ENCODE measurements at places on chromosomes 16 and 17.

DNA sequence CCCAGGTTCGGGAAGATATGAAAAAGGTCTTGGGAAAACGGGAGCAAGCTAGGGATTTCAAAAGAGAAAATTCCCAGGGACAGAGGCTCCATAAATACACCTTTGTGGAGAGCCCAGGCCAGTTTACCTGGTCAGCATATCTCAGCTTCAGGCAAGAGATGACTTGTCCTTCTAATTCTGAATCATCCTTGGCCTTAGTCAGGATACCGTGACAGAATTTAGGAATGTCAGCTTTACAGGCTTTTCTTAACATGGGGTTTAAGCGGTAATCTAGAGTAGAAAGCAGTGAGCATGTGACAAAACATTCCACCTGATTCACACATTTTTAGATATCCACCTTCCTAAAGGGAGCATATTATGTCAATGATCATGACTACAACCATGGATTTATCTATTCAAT lies 41.1 kb upstream of the CLEC18B start:
- no peak for DNase-seq

- no peak for DNase-seq
Observed at GRCh38 chr16:67241008-67241900, 6.0 kb downstream of the FHOD1 start.

GRCh38 chr17:36851250-36851649 lies 86.0 kb upstream of the LHX1 start:
- DNase-seq = no peak

DNA sequence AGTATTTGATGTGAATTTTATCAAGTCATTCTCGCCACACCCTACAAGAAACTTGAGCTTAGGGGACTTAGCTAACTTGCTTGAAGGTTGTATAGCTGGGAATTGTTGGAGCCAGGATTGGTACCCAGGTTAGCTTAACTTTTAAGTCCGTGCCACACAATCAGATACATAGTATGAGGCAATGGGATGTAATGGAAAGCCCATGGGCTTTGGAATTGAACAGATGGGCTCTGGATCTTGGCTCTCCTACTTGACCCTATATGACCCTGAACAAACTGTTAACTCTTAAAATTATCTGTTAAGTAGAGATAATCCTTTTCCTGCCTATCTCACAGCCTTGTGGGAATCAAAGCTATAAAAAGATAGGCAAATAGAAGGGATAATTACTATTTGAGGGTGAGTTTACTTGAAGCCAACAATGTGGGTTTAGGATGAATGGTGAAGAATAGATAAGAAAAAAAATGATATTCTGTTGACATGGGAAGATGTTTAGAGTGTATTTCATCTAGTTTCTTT lies 51.9 kb upstream of the CACNG3 start:
- DNase-seq = no peak

DNA sequence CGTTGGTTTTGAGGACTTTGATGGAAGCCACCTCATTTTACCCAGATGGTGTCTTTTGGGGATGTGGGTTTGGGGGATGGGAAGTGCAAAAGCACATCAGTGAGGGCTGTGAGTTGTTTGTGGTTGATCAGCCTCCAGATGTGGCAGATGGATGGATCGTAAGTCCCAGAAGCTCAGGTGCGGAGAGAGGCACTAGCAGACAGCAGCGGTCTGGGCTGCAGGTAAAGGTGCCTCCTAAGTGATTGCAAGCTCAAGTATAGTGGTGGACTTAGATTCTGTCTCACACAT lies 18.0 kb downstream of the HS3ST3B1 start:
- DNase-seq = peak; percentile 55

- DNase-seq = no peak
Observed at GRCh38 chr17:48192321-48192731, 84.8 kb downstream of the SNX11 start.

GRCh38 chr16:5925850-5926249 lies 828.3 kb upstream of the EEF2KMT start:
- DNase-seq = no peak

- no peak for DNase-seq
Observed at GRCh38 chr17:77304051-77304745, 163.4 kb downstream of the SEC14L1 start.

- no peak for DNase-seq
Observed at GRCh38 chr17:65567566-65567965, 6.1 kb upstream of the AXIN2 start.

DNA sequence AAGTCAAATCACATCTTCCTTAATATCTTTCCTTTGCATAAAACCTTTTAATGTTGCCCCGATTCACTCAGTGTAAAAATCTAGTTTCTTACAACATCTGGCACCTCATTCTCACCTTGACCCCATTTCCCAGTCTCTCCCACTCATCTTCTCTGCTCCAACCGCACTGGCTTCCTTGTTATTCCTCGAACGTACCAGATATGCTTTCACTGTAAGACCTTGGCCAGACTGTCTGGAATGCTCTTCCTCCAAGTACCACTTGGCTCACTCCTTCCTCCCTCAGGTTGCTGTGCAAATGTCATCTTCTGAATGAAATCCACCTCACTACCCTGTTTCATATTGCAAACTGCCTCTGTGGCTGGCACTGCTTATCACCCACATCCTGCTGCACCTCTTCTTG lies 433.6 kb downstream of the HAPSTR1 start:
- DNase-seq = no peak

DNA sequence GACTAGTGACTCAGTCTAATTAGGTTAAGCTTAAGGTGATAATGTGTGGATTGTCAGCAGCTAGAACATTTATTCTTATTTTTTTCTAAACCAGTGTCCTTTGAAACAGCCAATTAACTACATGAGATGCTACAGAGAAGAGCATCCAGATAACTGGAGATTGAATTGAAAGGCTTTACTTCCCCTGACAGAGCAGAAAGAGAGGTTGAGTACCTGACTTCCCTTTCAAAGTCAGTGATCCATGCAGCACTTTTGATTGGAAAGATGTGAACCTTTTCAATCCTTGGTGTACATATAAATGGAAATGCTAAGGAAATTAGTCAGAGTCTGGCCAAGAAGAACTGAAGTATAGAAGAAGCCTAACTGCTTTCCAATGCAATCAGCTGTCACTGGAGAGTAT lies 653.8 kb downstream of the CDH8 start:
- no peak for DNase-seq

DNA sequence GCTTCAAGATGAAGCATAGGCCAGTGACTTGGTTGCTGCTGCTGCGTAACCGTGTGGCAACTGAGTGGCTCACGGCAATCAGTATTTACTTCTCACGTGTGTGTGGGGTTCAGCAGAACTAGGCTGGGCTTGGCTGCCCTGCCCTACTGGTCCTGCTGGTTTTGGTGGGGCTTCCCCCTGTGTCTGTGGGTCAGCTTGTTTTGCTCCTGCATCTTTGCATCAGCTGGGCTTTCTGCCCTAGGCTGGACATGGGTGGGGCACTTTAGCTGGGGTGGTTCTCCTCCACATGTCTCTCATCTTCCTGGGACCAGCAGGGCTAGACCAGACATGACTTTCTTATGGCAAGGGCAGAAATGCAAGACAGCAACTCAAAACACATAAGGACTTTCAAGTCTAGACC lies 550.5 kb downstream of the MAF start:
- DNase-seq = no peak

DNA sequence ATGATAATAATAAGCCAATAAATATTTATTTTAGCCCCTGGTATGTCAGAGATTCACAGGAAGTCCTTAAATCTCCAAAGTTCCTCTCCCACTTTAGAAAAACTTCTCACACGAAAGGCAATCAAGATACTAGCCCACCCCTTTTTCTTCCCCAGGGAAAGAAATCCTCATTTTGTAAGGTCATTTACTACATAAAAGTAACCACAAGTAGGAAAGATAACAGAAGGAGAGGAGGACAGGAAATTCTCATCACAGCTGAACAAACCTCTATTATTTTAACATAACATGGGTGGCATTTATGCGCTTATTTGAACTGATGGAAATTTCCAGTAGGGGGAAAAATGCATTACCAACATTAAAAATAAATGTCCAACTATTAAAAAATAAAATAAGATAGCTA lies 3.4 kb downstream of the FAM222B start:
- DNase-seq = no peak

- no peak for DNase-seq
Observed at GRCh38 chr16:86673090-86673955, 95.0 kb downstream of the FOXL1 start.

- DNase-seq = no peak
Observed at GRCh38 chr17:19268611-19269010, 31.4 kb downstream of the EPN2 start.

- no peak for DNase-seq
Observed at GRCh38 chr16:70151391-70151790, 22.2 kb upstream of the CLEC18C start.

GRCh38 chr16:3602320-3602653 lies 9.1 kb downstream of the SLX4 start:
- no peak for DNase-seq

DNA sequence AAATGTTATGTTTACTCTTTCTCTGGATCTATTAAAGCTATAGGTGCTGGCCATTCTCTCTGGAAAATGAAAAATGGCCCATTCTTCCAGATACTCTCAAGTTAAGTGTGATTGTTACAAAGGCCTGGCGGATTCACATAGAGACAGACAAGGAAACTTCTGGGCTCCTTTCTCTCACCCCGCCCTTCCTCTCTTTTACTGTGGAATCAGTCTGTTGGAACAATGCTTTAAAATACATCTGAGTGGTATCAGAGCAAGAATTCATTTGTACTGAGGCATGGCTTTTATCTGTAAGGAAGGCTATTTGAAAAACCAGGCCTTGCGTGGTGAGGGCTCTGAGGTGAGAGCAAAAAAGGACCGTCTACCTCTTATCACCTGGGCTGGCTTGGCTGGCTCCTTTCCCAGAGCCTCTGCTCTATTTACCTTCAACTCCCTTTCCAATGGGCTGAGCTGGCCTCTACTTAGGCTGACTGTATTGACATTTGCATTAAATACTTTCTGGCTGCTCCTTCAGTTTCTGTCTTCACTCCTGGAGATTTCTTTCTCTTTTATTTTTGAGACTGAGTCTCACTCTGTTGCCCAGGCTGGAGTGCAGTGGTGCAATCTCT lies 274.0 kb downstream of the PHKB start:
- no peak for DNase-seq

DNA sequence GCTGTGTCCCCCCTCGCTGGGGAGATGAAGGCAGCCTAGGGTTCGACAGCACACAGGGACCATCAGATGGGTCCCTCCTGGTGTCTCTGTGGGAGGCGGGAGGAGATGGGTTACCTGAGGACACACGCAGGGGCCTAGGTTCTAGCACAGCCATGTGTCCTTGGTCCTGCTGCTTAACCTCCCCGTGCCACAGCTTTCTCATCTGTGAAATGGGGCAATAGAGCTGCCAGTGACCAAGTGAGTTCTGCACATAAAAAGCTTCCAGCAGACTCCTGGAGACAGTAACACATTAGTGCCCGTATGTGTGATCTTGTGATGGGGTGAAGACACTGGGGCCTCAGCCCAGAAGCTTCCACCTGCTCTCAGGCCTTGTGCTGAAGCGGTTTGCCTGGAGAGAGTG lies 96.0 kb upstream of the GSE1 start:
- DNase-seq = no peak

DNA sequence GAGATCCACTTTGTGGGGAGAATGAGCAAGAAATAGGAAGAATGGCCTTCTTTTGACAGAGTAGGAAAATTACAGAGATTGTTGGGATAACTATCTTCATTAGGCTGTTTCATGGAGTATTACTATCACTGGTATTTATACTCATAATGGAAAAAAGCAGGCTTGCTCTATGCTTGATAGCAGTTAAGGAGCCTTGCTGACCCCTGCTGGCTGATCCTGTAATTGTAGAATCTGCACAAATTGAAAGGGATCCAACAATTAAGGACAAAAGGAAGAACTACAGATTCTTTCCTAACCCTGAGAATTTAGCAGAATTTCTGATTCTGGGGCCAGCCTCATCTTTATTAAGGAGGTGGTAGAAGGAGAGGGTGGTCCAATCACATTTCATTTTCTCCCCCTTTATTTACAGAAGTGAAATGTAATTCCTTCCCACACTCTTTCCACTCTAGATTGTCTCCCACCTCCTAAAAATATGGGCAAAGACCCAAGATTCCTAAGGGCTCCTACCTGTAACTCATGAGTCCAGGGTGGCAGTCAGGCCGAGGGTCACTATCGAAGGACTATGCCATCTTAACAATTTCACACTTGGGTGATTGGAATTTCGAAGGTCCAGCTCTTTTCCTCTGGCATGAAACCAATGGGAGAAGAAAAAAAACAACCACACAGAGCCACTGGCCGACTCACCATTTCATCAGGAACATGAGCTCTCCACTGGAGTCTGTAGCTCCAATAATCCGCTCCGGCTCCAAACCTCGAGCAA lies 26.3 kb downstream of the NFE2L1 start:
- peak; percentile 49 for DNase-seq

DNA sequence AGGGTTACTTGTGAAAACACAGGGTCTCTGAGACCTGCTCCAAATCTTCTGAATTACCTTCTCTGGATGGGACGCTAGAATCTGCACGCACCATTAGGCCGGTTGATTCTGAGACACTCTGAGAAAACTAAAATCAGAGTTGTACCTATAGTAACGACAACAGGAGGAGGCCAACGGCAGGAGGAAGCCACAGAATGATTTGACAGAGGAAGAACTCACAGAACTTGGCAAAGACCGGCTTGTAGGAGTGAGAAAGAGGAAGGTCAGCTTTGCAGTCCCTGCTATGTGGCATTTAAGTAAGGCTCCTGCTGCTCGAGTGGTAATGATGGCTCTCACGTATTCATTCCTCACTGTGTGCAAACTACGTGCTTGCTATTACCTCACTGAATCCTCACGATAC lies 483.0 kb downstream of the TMEM114 start:
- peak; percentile 1 for DNase-seq

- no peak for DNase-seq
Observed at GRCh38 chr17:61338000-61338798, 61.4 kb upstream of the TBX2 start.

DNA sequence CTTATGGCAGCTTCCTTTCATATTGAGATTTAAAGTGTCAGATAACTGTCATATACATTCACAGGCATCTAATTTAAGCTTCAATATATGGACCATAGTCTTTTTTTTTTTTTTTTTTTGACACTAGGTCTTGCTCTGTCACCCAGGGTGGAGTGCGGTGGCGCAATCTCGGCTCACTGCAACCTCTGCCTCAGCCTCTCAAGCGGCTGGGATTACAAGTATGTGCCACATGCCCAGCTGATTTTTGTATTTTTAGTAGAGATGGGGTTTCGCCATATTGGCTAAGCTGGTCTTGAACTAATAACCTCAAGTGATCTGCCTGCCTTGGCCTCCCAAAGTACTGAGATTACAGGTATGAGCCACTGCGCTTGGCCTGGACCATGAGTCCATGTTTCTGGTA lies 13.6 kb downstream of the CEP95 start:
- DNase-seq = no peak

- DNase-seq = no peak
Observed at GRCh38 chr16:57852189-57852588, 49.9 kb upstream of the KIFC3 start.

DNA sequence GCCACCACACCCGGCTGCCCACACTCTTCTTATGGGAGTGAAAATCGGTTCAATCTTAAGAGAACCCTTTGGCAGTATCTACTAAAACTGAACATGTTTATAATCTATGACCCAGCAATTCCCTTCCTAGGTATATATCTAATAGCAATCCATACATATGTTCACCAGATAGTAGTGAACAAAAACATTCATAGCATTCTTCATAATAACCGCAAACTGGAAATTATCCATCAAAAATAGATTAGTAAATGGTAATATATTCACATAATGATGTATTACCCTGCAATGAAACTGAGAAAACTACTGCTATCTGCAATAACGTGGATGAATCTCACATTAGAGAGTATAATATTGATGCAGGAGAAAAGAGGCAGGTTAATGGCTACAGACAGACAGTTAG lies 23.1 kb downstream of the COPRS start:
- no peak for DNase-seq

GRCh38 chr16:78072275-78072674 lies 27.2 kb upstream of the WWOX start:
- DNase-seq = no peak

Measured in hematopoietic multipotent progenitor cell (in vitro differentiated cells).